Peyer's patch (tissue), 4 donors: ENCODE measurements at places on chromosomes 3 and 15.

GRCh38 chr3:58321791-58322190 lies 10.9 kb upstream of the PXK start:
- no peaks in the 10 kb centered on the region for H3K36me3 ChIP-seq
- H3K4me3 ChIP-seq, result no peak overlapping the region

GRCh38 chr3:190019006-190019405 lies 101.7 kb downstream of the P3H2 start:
- no peak overlapping the region for H3K27ac ChIP-seq
- no peak overlapping the region for H3K4me3 ChIP-seq
- H3K36me3 ChIP-seq, result no peaks in the 10 kb centered on the region
- H3K27me3 ChIP-seq, result no peaks in the 10 kb centered on the region
- no peaks in the 10 kb centered on the region for H3K4me1 ChIP-seq

GRCh38 chr15:69725957-69726356 lies 273.3 kb downstream of the RPLP1 start:
- no peaks in the 10 kb centered on the region for H3K4me1 ChIP-seq

- H3K4me3 ChIP-seq, result no peak overlapping the region
- H3K4me1 ChIP-seq, result no peaks in the 10 kb centered on the region
- no peaks in the 10 kb centered on the region for H3K27me3 ChIP-seq
- no peak overlapping the region for H3K27ac ChIP-seq
- DNase-seq, result no peak
Measured at GRCh38 chr3:149564079-149564478, 89.6 kb downstream of the TM4SF4 start.

- no peak overlapping the region for H3K4me3 ChIP-seq
- H3K36me3 ChIP-seq, result no peaks in the 10 kb centered on the region
- DNase-seq, result no peak
- no peaks in the 10 kb centered on the region for H3K27me3 ChIP-seq
- H3K4me1 ChIP-seq, result no peaks in the 10 kb centered on the region
Measured at GRCh38 chr3:12265508-12265907, 23.4 kb upstream of the PPARG start.

GRCh38 chr3:136350557-136350956 lies 100.4 kb downstream of the PCCB start:
- H3K36me3 ChIP-seq, result peaks cover 16% of the 10 kb centered on the region
- H3K27ac ChIP-seq, result no peak overlapping the region
- no peaks in the 10 kb centered on the region for H3K4me1 ChIP-seq
- no peak overlapping the region for H3K4me3 ChIP-seq
- no peak for DNase-seq
- no peaks in the 10 kb centered on the region for H3K27me3 ChIP-seq

GRCh38 chr3:5798809-5799208 lies 611.3 kb downstream of the EDEM1 start:
- no peaks in the 10 kb centered on the region for H3K4me1 ChIP-seq
- no peaks in the 10 kb centered on the region for H3K27me3 ChIP-seq
- H3K4me3 ChIP-seq, result no peak overlapping the region
- H3K36me3 ChIP-seq, result no peaks in the 10 kb centered on the region
- no peak overlapping the region for H3K27ac ChIP-seq
- no peak for DNase-seq

DNA sequence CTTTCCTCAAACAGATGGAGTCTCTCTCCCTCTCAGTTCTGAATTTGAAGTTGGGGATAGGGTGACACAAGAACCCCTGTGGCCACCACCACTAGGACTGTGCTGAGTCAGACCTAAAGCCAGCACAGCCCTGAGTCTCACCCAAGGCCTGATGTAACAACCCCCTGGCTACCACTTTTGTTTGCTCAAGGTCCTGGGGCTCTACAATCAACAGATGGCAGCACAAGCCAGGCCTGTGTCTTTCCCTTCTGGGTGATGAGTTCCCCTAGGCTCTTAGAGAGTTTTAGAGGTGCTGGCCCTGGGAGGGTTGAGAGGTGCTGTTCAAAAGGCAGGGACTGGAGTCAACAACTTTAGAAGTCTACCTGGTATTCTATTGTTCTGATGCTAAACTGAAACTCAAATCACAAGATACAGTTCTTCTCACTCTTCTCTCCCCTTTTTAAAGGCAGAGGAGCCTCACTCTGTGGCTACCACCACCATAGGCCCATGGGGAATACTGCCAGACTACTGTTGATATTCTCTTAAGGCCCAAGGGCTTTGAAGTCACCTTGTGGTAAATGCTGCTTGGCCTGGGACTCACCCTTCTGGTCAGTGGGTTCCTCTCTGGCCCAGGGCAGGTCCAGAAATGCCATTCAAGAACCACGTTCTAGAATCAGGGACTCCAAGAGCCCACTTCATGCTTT lies 6.5 kb downstream of the OR5K4 start:
- H3K27ac ChIP-seq, result no peak overlapping the region
- H3K27me3 ChIP-seq, result no peaks in the 10 kb centered on the region
- no peaks in the 10 kb centered on the region for H3K36me3 ChIP-seq
- no peak for DNase-seq
- H3K4me1 ChIP-seq, result no peaks in the 10 kb centered on the region
- H3K4me3 ChIP-seq, result no peak overlapping the region

- peaks cover 10% of the 10 kb centered on the region for H3K36me3 ChIP-seq
- DNase-seq, result peak; percentile 46
- H3K4me1 ChIP-seq, result no peaks in the 10 kb centered on the region
- no peak overlapping the region for H3K27ac ChIP-seq
- no peaks in the 10 kb centered on the region for H3K27me3 ChIP-seq
- H3K4me3 ChIP-seq, result no peak overlapping the region
Measured at GRCh38 chr3:43362961-43363360, 76.6 kb downstream of the SNRK start.

DNA sequence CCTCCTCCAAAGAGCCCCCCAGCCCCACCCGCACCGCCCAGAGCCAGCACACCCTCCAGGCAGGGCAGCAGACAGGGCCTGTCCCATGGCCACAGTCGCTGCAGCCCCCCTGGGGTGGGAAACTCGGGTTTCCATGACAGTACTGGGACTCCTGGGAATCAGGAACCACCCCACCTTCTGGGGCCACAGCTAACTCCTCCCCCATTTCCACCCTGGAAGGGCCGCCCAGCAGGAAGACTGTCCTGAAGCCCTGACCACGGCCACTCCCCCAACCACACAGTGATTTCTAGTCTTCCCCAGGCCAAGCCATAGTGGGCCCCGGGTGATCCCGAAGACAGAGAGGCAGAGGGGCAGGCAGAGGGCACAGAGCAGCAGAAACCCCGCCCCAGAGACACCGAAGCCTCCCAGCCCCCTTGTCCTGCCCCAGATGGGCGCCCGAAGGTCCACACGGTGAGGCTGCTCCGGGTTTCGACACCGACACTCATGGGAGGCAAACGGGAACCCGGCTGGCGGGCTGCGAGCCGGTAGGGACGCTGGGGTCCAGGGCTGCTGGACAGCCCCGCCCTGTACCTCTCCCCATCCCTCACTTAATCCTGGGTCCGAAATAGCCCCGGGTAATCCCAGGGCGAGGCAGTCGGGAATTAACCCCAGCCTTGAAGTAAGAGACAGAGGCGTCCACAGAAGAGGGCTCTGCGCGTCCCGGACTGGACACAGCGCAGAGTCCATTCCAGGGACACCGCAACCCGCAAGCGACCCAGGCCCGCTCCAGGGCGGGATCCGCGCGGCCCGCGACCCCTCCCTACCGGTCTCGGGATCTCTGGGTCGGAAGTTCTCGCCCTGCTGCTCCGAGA lies 138.4 kb downstream of the NUP210 start:
- peak overlapping the region; percentile 27 for H3K27ac ChIP-seq
- H3K27me3 ChIP-seq, result no peaks in the 10 kb centered on the region
- peak overlapping the region; percentile 24 for H3K4me3 ChIP-seq

GRCh38 chr15:95464509-95464908 lies 866.0 kb upstream of the NR2F2 start:
- H3K27ac ChIP-seq, result no peak overlapping the region
- no peaks in the 10 kb centered on the region for H3K4me1 ChIP-seq
- H3K27me3 ChIP-seq, result no peaks in the 10 kb centered on the region

DNA sequence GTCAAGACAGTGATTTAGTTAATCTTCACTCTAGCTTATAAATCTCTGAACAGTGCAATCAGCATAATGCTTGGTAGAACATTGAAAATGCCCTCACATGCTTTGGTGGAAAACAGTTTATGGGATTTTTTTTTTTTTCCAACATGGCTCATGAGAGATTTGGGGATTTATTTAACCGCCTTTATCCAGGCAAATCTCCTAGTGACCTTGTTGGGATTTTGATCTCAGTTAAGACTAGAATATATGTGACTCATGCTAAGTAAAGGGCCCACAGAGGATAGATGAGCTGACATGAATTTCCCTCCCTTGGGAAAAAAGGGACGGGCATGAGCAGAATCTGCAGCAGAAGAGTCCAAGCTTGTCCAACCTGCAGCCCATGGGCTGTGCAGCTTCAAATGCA lies 18.7 kb downstream of the LRTM1 start:
- H3K27me3 ChIP-seq, result no peaks in the 10 kb centered on the region
- H3K27ac ChIP-seq, result no peak overlapping the region
- H3K4me3 ChIP-seq, result no peak overlapping the region
- H3K4me1 ChIP-seq, result no peaks in the 10 kb centered on the region
- no peaks in the 10 kb centered on the region for H3K36me3 ChIP-seq

DNA sequence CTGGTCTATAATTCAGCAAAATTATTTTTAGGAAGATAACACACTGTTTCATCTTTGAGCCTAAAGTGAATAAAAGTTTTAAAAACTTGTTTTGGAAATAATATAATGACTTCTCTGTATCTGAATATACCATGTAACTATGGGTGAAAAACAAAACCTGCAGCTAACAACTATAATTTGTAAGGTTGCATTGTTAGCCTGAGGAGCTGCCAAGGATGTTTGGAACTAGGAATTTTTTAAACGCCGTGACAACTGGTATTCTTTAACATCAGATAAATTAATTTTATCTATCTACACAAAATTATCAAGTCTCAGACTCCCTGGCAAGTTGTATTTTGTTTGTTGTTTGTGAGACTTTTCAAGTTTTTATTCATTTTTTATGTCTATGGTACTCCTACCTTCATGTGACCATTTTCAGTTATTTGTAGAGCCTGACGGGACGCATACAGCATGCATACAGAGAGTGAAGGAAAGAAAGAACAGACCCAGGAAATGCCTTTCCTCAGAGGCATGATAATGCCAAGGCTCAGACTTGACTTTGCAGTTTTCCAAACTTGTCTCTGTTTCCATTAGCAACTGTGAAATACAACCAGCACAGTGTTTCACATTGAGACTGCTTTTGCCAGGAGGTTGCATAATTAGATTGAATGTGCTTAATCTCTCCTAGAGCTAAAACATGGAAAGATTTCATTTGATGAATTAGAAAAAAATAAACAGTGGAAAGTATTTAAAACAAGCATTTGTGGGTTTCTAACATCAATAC lies 60.8 kb upstream of the ARHGEF26 start:
- no peaks in the 10 kb centered on the region for H3K4me1 ChIP-seq
- H3K4me3 ChIP-seq, result no peak overlapping the region
- H3K27ac ChIP-seq, result no peak overlapping the region
- DNase-seq, result no peak

DNA sequence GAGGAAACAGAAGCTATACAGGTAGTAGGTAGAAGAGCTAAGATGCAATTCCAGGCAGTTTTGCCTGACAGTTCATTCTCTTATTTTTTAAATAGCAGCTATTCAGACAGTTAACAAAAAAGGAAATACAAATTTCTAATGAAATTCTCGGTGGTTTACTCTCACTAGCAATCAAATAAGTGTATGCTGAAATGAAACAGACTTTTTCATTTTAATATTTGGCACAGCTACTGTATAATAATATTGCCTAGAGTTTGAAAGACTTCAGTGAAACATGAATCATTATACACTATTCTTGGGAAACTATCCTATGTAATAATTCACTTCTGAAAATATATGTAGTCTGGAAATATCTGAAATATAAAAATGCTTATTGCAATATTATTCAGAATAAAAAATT lies 463.2 kb upstream of the AGTR1 start:
- DNase-seq, result no peak
- H3K4me3 ChIP-seq, result no peak overlapping the region
- H3K27ac ChIP-seq, result no peak overlapping the region
- no peaks in the 10 kb centered on the region for H3K27me3 ChIP-seq
- H3K36me3 ChIP-seq, result no peaks in the 10 kb centered on the region

DNA sequence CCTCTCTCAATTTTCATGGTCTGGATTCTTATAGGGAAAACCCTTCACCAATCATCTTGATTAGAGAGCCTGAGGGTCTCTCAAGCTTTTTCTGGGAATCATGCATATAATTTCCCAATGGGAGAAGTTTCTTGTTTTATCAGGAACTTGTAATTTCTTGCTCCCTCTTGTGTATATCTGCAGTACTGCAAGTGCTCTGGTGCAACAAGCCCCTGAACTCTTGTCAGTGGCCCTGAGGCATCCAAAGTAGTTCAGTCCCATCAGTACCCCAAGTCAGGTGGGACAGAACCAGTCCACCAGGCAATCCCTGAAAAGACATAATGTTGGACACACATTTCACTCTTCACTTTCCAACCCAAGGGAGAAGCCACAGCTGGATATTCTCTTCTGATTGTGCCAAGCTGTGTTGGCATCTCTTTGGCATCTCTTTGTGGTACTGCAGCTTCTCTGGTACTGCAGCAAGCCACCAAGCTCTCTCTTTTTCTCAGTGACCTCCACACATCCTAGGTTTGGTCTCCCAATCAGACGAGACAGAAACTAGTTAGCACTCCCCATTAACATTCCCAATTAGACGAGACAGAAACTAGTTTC lies 214.5 kb downstream of the ZIC4 start:
- H3K27me3 ChIP-seq, result no peaks in the 10 kb centered on the region
- H3K4me1 ChIP-seq, result no peaks in the 10 kb centered on the region
- no peaks in the 10 kb centered on the region for H3K36me3 ChIP-seq
- no peak for DNase-seq

GRCh38 chr3:190339130-190339529 lies 16.9 kb upstream of the CLDN1 start:
- no peak for DNase-seq
- no peak overlapping the region for H3K27ac ChIP-seq
- H3K4me1 ChIP-seq, result no peaks in the 10 kb centered on the region

DNA sequence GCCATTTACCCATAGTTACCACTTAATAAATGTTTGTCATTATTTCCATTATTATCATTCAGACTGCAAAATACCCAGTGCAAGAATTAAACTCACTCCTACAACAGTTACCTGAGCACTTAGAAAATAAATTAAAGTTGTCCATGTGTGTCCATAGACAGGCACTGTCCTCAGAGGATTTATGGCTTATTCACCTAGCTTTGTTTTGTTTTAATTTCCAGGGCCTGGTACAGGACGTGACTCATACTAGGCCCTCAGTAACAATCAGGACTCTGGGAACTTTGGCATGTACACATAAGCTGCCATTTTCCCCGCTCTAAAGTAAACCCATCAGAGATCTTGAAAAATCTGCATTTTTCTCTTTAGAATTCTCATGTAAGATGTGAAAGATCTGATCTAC lies 458.5 kb upstream of the ARRDC4 start:
- no peak overlapping the region for H3K4me3 ChIP-seq
- DNase-seq, result no peak
- no peaks in the 10 kb centered on the region for H3K36me3 ChIP-seq
- H3K27me3 ChIP-seq, result no peaks in the 10 kb centered on the region

GRCh38 chr15:40282869-40283614 lies at the start of gene ANKRD63:
TSS of gene ANKRD63 (minus strand) at chr15:40283064. CDS start at chr15:40282586, 478 bp downstream.
- H3K4me1 ChIP-seq, result peaks cover 22% of the 10 kb centered on the region
- no peak for DNase-seq
- H3K27me3 ChIP-seq, result peaks cover 41% of the 10 kb centered on the region
- H3K36me3 ChIP-seq, result no peaks in the 10 kb centered on the region
- peak within 1 kb of the TSS; percentile 46 for H3K27ac ChIP-seq

GRCh38 chr15:46955576-46955975 lies 761.7 kb upstream of the SEMA6D start:
- H3K4me3 ChIP-seq, result no peak overlapping the region
- H3K27me3 ChIP-seq, result no peaks in the 10 kb centered on the region
- no peaks in the 10 kb centered on the region for H3K4me1 ChIP-seq
- H3K36me3 ChIP-seq, result no peaks in the 10 kb centered on the region
- H3K27ac ChIP-seq, result no peak overlapping the region
- no peak for DNase-seq
